NCI-H2029 (cell line): ENCODE measurements at places on chromosomes 5 and 9.

GRCh38 chr9:78314550-78314949, 17.6 kb downstream of the PSAT1 start:
- DNase-seq, result no peak

DNA sequence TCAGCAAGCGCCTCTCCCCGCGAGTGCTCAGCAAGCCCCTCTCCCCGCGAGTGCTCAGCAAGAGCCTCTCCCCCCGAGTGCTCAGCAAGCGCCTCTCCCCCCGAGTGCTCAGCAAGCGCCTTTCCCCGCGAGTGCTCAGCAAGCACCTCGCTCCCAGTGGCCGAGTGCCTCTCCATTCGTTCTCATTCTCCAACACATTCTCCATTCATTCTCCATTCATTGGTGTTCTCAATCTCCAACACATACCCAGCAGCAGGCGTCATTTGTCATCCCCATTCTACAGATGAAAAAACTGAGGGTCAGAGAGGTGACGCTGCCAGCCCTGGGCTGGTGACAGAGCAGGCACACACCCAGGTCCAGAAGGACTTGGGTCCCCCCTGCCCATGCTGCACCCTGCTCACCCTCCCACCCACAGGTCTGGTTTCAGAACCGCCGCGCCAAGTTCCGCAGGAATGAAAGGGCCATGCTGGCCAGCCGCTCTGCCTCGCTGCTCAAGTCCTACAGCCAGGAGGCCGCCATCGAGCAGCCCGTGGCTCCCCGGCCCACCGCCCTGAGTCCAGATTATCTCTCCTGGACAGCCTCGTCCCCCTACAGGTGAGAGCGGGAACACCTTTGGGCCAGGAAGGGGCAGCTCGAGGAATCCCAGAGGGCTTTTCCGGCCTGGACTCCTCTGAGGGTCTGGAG, 32.5 kb downstream of the PTGES start:
- no peak for DNase-seq

DNA sequence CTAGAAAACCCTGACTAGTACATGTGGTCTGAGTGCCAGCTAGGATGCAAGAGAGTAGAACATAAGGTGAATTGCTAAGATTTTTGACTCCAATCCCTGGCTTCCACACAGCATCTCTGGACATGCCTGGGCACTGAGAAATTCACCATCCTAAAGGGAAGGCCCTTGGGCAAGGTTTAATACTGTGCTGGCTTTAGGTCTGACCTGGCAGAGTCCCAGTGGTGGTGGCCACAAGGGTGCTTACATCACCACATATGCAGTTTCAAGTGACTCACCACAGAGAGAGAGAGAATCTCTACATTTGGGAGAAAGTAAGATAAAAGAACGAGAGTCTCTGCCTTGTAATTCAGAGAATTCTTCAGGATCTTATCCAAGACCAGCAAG, 661.6 kb upstream of the C9orf72 start:
- no peak for DNase-seq

DNA sequence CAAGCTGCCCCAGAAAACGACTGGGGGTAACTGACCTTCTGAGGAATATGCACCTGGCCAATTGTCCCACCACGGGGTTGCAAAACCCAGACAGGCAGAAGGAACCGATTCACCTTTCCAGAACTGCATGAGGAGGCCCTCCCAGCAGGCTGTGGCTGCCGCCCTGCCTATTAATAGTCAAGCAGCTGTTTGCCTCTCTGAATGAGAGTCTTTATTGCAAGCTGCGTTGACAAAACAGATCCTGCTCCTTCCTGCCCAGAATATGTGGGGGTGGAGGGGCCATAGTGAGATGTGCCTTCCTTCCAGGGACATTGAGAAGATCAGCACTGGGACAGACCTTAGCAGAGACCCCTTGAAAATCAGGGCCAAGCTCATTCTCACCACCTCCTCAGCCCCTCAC, 18.3 kb upstream of the TCOF1 start:
- DNase-seq, result no peak

DNA sequence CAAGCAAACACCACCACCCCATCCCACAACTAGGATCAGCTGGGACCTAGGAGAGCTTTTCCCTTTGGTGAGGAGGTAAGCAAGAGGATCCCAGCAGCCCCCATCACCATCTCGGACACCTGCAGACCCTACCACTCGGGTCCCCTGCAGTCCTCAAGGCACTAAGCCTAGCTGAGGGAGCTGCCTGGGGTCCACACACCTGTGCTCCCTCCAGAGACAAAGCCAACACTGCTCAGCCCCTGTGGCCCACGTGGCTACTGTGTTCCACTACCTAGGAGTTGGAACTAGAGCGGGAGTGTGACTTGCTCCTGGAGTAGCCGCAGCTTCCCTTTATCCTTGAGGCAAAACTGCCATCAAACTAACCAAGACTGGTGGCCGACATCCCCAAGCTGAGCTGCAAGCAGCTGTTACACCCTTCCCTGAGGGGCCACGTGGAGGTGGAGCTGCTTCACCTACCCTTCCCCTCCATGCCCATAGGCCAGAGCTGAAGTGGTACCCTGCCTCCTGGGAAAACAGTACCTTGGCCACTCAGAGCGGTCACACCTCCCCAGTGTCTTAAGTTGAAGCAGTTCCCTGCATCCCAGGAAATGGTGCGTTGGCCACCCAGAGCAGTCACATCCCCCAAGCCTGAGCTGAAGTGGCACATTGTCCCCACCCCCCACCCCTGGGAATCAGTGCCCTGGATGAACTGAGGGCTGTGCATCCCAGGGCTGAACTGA, 205.5 kb downstream of the CACNA1B start:
- no peak for DNase-seq
